ENCODE measurements at places on chromosomes 5 and 9.

DNA sequence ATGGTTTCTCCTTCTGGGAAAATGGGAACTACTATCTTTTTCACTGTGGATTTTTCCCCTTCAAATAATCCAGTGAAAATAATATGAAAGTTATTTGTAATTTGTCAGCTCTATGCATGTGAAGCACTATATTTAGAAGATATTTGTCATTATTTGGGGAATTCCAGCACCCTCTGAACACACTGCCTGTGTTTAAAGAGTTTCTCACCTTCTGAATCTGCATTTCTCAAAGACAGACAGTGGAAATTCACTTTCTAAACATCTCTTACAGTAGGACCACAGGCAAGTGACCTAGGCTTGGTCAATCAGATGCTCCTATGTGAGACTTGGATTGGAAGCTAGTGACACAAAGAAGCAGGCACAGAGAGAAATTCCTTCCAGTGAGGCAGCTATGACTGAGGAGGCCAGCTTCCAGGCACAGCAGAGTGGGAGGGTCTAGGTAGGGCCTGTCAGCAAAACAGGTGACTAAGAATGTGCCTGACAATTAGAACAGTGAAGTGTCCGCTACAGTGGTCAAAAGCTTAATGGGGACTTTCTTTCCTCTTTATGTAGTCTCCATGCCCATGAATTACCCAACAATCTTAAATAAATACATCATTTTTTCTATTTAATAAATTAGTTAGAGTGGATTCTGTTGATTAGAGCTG lies 167.2 kb downstream of the HMHB1 start:
- DNase-seq: no peak

GRCh38 chr9:78714576-78714975 lies 417.7 kb downstream of the PSAT1 start:
- no peak for DNase-seq

DNA sequence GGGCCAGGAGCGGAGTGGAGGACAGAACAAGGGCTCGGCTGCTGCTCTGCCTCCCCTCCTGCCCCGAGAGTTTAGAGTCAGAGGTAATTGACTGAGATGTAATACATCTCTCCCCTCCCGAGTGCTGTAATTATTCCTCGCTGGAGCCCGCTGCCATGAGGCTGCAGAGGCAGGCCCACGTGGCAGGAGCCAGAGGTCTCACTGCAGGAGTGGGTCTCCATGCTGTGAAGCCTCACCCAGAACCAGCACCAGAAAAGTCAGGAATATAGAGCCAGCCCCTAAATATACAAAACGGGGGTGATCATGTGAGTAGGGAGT lies 2.5 kb downstream of the FAM163B start:
- no peak for DNase-seq

GRCh38 chr5:143262393-143263174 lies 140.9 kb downstream of the NR3C1 start:
- DNase-seq: no peak

DNA sequence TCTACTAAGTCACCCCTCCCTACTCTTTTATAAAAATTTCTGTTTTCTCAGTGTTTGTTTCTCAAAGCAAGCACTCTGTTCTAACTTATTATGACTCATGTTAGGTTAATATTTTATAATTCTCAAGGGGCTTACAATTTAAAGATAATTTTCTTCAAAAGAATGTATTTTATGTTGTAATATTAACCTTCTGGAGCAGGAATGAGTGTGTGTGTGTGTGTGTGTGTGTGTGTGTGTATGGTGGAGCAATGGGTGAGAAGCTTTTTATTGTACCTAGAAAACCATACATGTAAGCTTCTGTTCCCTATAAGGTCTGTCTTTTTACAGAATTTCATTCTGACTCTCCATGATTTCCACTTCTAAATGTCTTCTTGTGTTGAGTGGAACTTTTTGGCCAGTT lies 63.0 kb downstream of the PBX3 start:
- no peak for DNase-seq

GRCh38 chr5:64165160-64165499 lies 513 bp upstream of the RNF180 start:
- no peak for DNase-seq

GRCh38 chr5:19802686-19803085 lies 185.3 kb downstream of the CDH18 start:
- DNase-seq: no peak

GRCh38 chr5:77641963-77642737 lies 3.6 kb upstream of the OTP start:
- no peak for DNase-seq

DNA sequence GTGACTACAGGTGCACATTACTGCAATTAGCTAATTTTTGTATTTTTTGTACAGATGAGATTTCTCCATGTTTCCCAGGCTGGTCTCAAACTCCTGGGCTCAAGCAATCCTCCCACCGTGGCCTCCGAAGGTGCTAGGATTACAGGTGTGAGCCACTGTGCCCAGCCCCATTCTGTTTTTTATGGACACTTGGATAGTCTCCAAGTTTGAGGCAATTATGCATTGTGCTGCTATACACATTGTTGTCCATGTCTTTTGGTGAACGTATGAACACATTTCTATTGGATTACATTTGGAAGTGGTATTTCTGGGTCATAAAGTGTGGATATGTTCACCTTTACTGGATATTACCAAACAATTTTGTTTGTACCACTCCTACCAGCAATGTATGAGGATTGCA lies 22.4 kb upstream of the PLPP1 start:
- no peak for DNase-seq

- DNase-seq: no peak
Observed at GRCh38 chr5:178377583-178378270, 145.1 kb upstream of the PHYKPL start.

DNA sequence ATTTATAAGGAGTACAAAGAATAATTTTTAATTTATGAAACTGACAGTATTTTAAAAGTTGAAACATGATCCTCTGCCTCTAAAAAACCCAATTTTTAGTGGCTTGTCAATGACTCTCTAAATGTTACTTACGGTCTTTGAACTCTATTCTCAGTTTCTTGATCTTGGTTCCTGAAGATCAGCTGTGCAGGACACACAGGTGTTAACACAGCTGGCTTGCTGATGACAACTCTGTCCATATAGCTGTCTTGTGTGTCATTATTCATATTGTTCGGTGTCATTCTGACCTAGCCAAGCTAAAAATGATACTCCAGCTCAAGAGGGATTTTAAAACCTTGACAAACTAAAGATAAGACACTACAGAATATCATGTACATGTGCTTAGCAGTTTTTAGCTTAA lies 314.5 kb downstream of the CCDC171 start:
- DNase-seq: no peak

DNA sequence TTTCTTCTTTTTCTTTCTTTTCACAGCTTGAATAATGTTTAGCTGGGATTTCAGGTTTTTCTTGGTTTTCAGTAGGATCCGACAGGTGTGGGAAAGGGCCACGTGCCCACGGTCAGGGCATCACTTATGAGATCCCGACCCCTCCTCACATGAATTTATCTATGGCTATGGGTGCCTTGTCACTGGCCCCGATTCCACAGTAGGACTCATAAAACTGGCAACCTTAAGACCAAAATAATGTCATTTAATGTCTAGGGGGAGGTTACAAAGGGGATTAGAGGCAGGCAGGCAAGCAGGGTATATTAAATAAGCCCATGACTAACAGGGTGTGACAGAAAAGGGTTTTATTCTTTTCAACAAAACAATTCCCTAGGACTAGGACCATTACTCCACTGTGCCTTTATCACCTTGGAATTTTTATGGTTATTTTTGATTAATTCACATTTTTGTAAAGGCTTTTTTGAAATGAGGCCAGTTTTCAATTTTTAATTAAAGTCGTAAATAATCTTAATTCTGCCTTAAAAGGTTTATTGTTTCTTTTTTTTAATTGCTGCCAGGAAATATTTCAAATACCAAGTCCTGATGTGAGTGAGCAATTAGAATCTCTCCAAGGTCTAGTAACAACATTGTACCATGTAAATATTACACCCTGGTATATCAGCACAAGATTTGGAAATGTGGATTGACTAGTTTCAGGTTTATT lies 370.4 kb downstream of the GLIS3 start:
- no peak for DNase-seq

DNA sequence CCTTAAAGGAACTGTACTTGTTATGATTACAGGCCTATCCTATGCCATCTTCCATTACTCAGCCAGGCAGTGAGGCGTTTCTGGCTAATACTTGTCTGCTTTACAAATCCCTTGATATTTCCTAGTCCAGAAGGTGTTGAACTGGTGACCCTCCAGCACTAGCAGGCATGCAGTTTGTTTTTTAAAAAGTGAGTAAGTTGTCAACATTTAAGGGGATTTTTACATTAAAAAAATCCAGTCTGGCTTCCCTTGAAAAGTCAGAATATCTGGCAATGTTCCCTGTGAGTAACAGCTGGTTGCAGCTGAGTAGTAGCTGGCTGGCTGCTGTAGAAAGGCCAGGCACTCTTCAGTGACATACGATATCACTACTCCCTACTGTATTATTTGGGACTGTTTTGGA lies 21.8 kb downstream of the GRIN3A start:
- DNase-seq: no peak

DNA sequence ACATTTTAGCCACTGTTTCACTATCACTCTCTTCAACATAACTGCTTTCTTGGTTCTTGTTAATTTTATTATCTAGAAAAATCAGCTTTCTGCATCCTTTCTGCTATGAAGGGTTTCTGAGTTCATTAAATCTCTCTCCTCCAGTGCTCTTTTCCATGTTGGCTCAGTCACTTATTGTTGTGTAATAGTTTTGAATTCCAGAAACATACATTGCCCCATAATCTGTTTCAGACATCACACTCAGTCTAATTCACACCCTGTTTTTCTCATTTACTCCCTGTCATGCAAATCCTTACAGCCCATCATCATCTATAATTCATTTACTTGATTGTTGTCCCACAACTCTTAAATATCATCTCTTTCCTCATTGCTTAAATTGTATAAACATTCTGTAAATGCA lies 176.1 kb upstream of the CDH12 start:
- no peak for DNase-seq

DNA sequence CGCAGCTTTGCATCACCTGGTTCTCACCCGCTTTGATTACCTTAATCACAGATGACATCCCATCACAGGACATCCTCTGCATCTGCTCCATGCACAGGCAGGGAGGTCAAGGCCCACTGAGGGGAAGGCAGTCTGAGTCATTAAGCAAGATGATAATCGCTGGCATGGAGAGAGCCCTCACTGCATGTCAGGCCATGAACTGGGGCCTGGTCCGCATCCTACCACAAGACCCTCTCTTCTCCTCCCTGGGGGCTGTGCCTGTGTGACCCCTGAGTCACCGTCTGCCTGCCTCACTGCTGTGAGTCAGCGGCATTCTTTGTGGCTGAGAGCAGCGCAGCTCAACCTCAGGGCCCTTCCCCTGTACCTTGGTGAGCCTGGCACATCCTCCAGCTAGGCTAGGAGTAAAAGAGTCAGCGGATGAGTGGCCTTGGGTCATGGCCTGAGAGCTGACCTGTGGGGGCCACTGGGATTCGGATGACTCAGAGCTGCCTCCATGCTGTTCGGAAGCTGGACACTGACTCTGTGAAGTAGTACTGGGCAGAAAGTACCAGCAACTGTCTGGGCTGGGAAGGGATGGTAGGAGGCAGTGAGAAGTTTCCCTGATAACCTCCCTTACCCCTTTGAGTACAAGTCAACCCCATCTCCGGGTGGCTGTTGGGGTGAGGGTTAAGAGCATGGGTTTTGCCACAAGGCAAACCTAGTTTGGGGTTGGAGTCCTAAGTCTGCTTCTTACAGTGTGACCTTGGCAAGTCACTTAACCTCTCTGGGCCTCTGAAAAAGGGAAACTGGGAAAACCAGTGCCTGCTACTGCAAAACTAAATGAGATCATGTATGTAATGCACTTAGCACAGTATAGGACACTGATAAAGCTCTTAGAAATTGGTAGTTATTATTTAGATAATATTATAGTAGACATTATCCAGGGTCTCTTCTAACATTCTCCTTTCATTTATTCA lies 14.6 kb upstream of the ARSI start:
- no peak for DNase-seq

DNA sequence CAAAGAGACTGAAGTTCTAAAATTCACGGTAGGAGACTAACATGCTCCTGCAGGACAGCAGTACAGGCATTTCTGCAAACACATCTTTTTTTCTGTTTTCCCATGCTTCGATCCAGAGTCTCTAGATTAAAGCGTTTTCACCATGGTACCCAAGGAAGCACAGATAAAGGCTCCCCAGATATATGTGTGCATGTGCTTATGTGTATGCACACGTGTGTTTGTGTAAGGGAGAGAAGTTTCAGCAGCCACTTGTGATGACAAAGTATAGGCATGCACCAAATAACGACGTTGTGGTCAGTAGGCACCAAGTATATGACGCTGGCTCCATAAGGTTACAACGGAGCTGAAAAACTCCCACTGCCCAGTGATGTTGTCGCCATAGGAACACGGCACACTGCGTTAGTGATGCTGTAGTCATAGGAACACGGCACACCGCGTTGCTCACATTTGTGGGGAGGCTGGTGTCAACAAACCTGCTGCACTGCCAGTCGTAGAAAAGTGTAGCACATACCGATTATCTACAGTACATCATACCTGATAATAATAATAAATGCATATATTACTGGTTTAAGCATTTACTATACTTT lies 21.7 kb downstream of the MED10 start:
- DNase-seq: no peak

GRCh38 chr9:136700304-136700703 lies 12.1 kb upstream of the DIPK1B start:
- no peak for DNase-seq

GRCh38 chr5:14781106-14781505 lies 90.5 kb downstream of the ANKH start:
- no peak for DNase-seq

DNA sequence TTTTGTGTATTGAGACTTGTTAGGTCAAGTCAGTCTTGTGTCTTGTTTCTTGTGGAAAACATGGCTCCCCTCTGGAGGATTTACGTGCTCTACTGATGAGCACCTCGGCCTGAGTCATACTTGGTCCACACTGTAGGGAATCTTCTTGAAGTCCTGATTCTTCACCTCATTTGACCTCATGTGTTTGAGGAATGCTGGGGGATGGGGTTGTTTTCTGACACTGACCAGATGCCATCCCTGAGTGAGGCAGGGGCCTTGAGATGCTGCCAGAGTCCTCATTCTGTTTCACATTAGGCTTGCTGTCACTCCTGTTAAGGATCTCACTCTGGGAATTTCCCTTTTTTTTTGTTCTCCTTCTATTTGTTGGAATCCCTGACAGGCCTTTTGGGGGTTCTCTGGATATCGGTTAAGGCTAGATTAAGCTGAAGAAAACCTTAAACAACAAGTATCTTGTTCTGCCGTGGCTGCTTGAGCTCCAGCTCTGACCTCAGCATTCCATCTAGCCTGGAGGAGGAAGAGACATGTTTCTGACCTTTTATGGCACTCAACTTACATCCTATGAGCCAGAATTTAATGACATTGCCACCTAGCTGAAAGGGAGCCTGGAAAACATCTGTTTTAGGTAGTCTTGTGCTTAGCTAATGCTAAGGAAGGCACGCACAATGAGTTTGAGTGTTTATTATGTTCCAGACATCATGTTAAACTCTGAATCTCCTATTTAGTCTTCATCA lies 20.6 kb downstream of the TCOF1 start:
- no peak for DNase-seq

DNA sequence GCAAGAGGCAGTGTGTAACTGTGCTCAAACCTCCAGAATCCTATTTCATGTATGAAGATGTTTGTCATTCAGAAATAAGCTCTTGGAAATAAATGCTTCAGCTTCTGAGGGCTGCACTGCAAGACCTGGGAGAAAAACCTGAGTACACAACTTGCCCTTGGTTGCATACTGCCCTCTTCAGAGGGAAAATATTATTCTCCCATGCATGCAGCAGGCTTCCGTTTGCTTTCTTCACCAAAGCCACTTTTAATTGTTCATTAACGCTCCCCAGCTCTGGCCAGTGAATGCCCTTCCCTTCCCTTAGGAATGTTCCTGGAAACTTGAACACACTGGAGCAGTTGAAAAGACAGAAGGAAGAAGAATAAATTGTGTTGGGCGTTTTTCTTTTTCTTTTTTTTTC lies 2.5 kb upstream of the WHRN start:
- DNase-seq: no peak

Data from stimulated activated CD8-positive, alpha-beta memory T cell treated with anti-CD3 and anti-CD28 coated beads, Interleukin-4, amount 100 ng/mL, for 1 hour (primary cell).